Heart right ventricle (tissue), 16 donors: ENCODE measurements at places on chromosomes 2 and 18.

- no peak for DNase-seq
Measured at GRCh38 chr2:51424418-51424817, 392.5 kb upstream of the NRXN1 start.

- DNase-seq: peak; percentile 14
Measured at GRCh38 chr2:33859811-33860461, 260.8 kb upstream of the FAM98A start.

- DNase-seq: no peak
Measured at GRCh38 chr2:6959751-6960150, 42.5 kb downstream of the RNF144A start.

DNA sequence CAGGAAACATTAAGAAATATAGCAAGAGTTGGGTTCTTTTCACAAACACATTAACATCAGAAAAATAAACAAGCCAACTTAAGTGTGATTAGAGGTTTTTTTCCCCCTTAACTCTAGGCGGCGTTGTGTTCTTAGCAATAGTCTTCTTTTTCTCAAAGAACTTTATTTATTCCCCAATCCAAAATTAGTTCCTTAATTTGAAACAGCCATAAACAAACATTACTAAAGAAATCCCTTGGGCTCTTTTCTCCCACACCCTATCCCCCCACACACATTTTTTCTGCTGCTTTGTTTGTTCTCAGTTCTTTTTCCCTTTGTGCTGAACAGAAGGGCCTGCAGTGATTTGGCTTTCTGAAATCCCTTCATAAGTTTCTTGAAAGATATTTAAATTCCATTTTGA, 13.2 kb upstream of the MYO1B start:
- DNase-seq: no peak

GRCh38 chr2:175464311-175464670, 282.8 kb upstream of the ATP5MC3 start:
- DNase-seq: no peak
